Stimulated activated memory B cell treated with anti-CD40 and anti-IgM and Interleukin-4, amounts not matched to agents 10 μg/mL and 1 μg/mL and 100 μg/mL, for 72 hours (primary cell): ENCODE measurements at places on chromosomes 13 and 19.

DNA sequence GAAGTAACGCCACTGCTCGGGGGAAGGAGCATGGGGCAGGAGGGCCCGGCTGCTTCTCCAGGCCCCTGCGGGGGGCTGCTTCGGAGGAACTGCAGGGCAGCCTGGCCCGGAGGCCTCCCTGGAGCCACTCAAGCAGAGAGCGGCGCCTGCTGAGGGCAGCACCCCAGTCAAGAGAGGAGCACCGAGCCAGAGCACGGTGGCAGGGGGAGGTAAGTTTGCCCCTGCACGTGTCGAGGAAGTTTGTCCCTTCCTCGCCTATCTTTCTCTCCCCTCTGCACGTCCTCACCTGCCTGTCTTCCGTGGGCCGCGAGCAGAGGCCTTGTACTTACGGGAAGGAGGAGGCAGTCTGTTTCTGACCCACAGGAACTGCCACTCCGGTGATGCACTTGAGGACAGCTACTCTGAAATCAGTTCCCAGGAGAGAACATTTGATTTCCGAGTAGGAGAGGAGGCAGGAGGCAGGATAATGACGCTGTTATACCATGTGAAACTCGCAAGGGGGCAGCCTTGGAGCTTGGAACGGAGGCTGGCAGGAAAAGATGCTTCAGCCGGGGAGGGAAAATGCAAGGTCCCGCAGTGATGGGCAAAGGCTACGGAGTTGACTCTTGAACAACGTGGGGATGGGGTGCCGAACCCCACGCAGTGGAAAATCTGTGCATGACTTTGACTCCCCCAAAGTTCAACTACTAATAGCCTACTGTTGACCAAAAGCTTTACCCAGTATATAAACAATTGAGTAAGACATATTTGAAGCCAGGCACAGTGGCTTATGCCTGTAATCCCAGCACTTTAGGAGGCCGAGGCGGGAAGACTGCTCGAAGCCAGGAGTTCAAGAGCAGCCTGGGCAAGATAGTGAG, 5.0 kb downstream of the FFAR1 start:
- ATAC-seq = peak; percentile 64

GRCh38 chr13:112761701-112762689, 72.2 kb downstream of the ATP11A start:
- ATAC-seq = no peak

DNA sequence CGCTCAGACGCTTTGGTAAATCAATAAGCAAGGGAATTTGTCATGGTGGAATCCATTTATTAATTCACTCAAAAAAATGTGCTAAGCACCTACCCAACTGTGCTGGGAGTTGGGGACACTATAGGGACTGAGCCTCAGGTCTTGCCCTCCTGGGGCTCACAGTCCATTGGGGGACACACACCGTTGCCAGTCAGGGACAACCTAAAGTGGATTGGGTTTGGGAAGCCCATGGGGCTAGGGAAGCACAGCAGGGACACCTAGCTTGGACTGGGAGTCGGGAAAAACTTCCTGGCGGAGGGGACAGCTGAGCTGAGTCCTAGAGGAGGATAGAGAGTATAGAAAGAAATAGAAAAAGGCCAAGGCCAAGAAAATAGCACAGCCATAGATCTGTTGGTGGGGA, 8.5 kb downstream of the FOSB start:
- ATAC-seq = no peak

DNA sequence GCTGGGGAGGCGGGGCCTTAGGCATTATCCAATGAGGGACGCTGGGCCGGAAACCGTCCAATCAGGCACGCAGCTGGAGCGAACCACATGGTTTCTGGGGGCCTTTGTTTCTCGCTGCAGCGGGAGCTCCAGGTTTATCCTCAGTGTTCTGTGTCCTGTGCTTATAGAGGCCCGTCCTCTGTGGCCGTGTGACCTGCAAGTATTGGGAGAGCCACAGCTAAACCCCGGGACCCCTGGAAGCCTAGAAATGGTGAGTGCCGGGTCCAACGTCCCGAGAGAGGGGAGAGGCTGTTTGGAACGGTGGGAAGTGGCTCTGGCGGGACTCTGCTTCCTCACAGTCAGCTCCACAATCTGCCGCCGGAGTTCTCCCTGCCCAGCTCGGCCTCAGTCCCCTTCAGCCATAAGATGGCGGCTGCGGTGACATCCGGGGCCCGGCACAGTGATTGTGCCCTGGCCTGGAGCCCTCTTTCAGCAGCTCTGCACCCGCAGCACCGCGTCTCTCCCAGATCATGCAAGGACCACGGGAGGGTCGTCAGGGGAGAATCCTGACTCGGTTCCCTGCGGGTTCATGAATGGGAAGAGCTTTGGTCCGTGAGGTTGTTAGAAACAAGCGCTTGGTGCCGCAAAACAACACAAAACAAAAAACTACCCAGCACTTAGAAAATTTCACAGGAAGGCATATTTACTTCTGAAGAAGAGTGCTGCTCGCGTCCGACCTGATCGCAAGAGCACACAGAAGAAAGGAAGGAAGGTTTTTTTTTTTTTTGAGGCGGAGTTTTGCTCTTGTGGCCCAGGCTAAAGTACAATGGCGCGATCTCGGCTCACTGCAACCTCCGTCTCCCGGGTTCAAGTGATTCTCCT, at the start of gene ZNF253:
ZNF253 (plus strand) TSS at position 133 of the 861 bp plus-strand sequence; CDS start at position 248, 115 bp downstream.
- ATAC-seq = peak; percentile 97

DNA sequence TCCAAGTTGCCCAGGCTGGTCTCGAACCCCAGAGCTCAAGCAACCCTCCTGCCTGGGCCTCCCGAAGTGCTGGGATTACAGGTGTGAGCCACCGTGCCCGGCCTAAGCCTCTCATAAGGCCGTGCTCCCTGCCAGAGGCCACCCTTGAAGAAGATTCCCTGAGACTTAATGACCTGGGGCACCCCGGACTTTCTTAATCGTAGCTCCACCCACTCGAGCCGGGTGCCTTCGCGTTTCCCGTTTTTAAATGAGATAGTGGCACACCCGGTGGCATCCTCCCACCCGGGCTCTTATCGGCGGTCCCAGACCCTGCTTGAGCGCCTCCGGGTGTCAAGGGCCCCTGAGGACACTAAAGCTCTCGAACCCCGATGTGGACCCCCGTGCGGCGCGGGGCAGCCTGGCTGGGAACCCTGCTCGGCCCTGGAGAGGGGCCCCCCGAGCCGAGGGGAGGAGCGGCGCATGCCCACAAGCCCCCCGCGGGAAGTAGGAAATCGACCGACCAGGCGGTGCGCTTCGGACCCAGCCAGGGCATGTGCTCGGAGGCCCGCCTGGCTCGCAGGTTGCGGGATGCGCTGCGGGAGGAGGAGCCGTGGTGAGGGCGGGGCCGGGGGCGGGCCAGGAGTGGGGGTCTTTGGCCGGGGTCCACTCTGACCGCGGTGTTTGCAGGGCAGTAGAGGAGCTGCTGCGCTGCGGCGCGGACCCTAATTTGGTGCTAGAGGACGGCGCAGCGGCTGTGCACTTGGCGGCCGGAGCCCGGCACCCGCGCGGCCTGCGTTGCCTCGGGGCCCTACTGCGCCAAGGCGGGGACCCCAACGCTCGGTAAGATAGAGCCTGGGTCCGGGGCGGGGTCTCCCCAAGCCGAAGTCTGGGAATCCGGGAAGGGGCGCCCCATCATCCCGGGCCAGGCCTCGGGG, at the start of gene ANKLE1:
ANKLE1 (plus strand) TSS at position 511 of the 914 bp plus-strand sequence; CDS start at position 531, 20 bp downstream.
- ATAC-seq = peak; percentile 83

DNA sequence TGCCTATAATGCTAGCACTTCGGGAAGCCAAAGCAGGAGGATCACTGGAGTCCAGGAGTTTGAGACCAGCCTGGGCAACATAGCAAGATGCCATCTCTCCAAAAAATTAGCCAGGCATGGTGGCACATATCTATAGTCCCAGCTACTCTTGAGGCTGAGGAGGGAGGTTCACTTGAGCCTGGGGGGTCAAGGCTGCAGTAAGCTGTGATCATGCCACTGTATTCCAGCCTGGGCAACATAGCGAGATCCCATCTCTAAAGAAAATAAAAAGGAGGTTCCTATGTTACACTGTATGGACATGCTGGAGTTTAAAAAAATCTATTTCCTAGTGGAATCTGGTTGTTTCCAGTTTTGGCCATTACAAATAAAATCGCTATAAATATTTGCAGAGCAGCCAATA, 2.6 kb downstream of the CAB39L start:
- ATAC-seq = no peak

DNA sequence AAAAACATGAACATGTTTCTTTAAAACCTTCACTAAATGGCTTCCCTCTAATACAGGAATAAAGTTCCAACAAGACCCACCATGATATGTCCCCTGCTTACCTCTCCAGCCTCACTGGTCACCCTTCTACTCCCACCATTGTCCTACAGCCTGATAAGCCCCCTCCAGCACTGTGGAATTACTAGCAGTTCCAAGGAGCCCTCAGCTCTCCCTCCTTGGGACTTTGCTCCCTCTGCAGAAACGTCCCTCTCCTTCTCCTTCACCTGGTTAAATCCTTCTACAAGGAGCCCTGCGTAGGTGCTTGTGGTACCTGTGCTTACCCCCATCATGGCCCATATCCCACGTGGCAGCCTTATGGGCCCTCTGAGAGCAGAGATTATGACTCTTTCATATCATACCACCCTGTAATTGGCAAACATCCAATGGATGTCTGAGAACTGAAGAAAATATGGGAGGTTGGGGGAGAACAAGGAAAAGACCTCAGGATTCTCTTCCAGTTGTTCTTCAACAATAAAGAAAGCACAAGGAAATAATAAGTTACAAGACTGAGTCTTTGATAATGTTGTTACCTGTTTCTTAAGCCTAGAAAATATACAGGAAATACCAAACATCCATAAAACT, 26.1 kb upstream of the DOCK9 start:
- ATAC-seq = no peak

DNA sequence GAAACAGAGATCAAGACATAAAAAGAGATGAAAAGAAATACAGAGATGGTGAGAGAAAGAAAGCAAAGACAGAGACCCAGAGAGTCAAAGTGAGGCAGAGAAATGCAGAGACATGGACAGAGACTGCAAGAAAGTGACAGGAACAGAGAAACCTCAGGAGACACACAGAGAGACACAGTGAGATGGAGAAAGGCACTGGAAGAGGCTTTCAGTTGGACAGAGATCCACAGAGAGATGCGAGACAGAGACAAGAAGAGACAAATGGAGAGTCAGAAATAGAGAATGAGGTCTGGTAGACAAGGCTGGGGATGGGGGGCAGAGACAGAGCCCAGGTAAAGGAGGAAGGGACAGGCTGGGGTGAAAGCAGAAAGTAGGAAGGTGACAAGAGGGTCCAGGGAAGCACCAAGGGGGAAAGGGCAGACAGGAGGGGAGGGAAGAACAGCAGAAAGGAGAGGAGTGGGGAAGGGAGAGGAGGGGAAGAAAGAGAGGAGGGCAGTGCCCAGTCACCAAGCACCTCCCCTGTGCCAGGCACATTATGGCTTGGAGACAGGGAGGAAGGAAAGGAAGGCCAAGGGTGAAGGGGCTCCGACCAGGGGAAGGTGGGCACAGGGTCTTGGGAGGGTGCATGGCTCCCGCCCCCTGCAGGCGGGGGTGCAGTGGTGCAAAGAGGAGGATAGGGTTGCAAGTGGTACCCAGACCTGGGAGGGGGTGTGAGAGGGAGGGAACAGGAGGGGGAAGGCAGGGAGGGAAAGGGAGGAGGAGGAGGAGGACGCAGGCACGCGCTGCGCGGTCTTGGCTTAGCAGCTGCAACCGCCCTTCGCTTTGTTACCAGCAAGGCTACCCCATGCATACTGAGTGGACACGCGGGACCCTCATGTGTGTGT, 38.4 kb downstream of the DEDD2 start:
- ATAC-seq = no peak

GRCh38 chr19:43311706-43312105, 41.8 kb upstream of the CD177 start:
- no peak for ATAC-seq

GRCh38 chr19:22530042-22530441, 104.1 kb upstream of the ZNF492 start:
- ATAC-seq = no peak

GRCh38 chr19:51434456-51434855, 17.0 kb upstream of the SIGLEC10 start:
- ATAC-seq = no peak

GRCh38 chr13:40168425-40169166, 497.8 kb downstream of the FOXO1 start:
- no peak for ATAC-seq

- ATAC-seq = no peak
These were observed 53.6 kb downstream of the XPO4 start for GRCh38 chr13:20848944-20849343.

- no peak for ATAC-seq
These were observed 3.3 kb upstream of the PEX11G start for GRCh38 chr19:7492142-7492541.

DNA sequence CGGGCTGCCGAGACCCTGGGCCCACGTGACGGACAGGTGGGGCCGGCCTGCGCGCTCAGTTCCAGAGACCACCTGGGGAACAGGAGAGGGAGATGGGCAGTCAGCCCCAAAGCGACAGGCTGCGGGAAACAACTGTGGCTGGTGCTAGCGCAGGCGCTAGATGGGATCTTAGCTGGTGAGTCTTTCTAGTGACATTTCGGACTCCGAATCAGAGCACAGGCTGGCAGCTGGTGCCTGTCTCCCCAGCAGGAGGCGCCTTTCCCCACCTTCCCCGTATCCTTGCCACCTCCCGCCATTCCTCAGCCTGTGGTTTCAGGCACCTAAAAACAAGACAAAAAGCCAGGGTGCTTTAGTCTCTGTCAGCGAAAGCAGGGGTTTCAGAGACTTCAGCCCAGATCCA, 19.4 kb upstream of the RANBP3 start:
- ATAC-seq = no peak

DNA sequence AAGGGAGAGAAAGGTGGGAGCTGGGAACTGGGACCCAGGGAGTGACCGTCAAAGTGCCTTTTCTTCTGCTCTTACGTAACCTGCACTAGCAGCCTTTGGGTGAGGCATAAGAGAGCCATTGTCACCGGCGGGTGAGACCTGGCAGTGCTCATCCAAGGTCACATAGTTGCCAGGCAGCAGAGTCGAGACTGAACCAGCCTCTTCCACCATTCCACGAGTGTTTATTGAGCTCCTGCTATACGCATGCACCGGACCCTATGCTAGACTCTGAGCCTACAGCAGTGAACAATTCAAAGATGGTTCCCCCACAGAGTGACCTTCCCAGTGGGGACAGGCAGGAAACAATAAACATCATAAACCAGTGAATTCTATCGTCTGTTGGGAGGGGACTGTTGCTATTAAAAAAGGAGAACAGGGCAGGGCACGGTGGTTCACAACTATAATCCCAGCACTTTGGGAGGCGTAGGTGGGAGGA, 18.6 kb upstream of the STRN4 start:
- ATAC-seq = no peak

GRCh38 chr13:32993145-32993544, 23.1 kb upstream of the KL start:
- no peak for ATAC-seq

DNA sequence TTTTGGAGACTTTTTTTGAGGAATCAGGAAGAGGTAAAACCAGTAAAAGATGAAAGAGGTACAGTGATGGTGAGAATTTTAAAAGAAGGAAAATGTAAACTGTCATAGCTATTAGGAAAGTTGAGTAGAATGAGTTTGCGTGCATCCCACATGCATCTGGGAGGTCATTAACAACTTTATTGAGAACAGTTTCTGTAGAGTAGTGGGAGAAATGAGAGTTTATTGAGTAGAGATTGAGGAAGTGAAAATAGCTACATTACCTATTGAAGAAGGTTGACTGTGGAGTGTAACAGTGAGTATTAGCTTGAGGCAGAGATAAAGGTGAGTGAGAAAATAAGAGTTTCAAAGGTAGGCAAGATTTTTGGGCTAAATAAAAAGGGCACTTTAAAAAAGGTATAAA, 38.7 kb downstream of the BRCA2 start:
- ATAC-seq = peak; percentile 67
